ENCODE measurements at places on chromosomes 6 and 20.

DNA sequence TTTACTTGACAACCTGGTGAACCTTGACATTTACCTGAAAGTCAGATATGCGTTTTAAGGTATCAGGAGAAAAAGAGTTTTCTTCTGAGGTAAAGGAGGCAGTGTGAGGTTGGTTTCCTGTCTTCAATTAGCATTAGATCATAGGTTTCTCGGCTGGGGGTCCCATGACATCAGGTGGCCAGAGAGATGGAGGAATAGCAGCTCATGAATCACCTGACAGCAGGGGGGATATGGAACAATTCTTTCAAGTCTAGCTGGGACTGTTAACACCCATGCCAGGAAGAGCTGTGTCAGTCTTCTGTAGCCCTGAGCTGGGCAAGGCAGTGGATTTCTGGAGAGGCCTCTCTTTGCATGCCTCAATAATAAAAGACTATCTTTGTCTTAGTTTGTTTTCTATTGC lies 108.0 kb upstream of the TMEM170B start:
- no peak for DNase-seq

DNA sequence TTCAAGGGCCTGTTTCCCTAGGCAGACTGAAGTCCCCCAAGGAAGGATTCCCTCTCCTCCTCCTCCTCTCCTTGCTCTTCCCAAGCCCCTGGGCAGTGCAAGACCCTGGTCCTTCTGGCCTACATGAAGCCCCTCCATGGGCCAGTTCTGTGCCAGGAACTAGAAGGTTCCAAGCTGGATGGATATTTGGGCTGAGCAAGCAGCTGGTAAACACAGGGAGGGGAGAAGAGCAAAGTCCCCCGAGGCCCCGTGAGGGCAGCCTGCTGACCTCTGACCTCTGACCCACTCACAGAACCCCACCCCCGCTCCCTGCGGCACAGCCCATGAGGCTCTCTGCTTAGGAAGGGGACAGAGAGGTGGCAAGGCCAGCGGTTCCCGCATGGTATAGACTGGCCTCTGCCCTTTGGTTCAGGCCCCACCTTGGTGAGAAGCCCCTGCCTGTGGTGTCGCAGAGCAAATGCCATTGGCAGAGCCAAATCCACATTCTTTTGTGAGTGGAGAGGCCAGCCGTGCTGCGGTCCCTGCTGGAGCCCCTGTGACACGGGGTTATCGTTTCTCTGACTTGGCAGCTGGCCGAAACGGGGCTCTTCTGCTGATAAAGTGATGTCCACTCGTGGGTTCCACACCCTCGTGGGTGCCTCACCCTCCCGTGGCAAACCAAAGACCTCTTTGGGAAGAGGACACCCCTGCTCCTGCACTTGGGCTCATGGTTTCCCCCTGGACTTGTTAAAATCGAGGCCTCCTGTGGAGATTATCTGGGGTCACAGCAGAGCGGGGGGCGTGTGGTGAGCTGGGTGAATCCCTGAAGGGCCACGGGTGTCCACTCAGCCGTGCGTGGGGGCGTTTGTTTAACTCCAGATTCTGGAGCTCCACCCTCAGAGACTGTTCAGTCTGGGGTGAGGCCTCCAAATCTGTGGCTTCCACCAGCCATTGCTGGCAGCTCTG lies 2.1 kb upstream of the CHRNA4 start:
- DNase-seq: no peak

DNA sequence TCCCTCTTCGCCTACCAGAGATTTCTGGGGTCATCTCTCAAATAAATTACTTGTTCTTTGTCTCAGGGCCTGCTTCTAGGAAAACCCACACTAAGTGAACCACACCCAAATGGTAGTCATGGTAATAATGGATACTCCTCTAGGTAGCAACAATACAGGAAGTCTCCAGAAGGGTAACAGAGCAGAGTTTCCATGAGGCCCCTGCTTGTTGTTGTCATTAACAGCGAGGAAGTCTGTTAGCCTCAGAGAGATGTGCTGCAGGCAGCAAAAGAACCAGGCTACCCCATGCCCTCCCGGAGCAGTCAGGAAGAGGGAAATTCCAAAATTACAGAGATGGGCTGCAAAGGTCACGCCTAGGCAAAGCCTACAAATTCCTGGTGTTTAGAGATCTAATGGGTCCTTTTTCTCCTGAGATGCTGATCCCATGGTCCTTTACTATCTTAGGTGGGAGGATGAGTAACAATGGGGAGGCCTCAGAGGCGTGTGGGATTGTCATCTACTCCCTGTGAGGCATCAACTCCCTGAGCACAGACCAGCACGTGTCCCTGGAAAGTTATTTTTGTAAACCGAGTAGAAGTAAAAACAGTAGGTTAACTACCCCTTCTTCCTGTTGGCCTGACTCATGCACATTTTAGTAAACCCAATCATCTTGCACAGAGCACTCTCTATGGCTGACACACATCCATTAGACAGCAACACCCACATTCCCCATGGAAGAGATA lies 10.1 kb downstream of the ISM1 start:
- DNase-seq: no peak

- DNase-seq: no peak
Measured at GRCh38 chr6:146851837-146852236, 253.1 kb downstream of the ADGB start.

DNA sequence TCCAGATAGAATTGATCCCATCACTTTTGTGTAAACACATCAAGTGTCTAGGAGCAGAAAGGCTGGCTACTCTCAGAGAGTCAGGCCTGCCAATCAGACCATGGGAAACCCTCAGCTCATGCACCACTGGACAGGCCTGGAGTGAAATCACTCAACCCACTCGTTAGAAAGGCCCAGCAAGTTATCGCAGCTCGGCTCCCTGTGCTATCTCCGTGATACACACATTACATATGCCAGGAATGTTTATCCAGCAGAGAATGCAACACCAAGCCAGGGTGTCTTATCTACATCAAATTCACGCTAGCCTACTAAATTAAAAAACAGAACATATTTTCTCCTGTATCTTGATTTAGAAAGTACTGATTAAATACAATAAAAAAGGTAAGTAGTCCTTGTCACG lies 232.4 kb upstream of the FOXQ1 start:
- DNase-seq: no peak

DNA sequence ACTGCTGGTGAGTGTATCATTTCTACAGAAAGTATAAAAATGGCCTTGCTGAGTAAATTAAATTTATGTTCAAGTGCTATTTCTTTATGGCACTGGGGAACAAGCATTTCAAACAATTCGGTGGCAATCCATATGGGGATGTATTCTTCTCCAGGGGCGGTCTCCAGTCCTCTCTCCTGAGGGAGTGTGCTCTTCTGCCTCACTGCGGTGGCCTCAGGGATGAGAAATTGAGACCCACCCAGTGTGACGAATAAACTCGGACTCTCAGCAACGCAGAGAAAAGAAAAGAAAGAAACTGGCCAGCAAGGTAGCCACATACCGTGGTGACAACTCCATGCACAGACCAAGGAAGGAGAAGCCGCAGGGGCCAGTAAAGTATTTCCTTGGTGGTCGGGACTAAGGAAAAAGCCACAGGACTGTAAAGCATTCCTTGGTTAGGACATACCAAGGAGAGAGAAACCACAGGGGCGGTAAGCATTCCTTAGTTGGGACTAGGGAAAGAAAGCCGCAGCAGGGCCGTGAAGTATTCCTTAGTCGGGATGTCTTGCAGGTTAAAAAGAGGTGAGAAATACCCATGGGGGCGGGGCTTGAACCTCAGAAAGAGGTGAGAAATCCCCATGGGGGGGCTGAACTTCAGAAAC lies 13.6 kb upstream of the GOPC start:
- DNase-seq: no peak

DNA sequence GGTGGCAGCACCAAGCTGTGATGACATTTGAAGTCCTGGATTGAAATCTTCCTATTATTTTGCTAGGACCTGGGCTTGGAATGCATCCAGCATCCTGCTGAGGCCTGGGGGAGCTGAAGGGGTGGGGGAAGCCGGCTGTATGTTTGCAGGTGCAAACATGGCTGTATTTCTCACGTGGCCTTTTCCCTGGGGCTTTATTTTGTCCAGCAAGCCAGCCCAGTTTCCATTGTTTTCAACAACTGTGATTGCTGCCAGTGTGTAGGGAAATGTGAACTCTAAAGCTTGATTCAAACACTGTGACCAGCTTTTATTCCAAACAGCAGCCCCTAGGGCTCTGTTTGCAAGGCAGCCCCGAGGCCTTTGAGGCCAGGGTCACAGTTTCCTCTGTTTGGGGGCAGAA lies 683.0 kb downstream of the DHX35 start:
- no peak for DNase-seq

- DNase-seq: no peak
Measured at GRCh38 chr20:48736231-48736630, 91.6 kb downstream of the PREX1 start.

DNA sequence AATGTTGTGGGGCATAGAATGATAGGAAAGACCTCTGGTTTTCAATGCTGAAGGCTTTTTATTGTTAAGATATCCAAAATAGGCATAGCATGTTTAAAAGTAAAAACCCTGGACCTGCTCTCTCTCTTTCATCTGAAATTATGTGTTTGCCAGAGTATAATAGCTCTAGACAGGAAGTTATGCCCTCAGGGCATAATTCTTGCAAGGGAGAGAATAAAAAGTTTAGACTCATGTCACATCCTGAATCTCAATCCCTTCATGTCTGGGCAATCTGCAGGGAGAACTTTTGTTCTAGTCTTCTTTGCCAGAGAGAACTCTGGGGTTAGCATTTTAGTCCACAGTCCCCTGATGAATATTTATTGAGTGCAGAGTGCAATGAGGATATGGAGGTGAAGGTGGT lies 297.3 kb upstream of the FLRT3 start:
- no peak for DNase-seq

DNA sequence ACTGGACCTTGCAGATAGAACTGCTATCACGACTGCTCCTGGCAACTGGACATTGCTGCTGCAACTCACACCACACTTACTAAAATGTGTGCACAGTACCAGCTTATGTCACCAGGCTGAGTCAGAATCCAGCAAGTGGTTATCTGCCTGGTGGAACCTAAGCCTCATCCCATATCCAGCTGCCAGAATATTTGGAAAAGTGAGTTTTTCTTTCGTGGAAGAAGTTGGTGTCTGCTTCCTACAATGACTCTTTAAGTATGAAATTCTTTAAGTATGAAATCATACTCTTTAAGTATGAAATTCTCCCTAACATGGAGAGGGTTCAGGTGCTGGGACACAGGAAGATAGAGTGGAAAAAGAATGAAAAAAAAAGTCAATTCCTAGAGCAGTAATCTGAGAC lies 16.4 kb upstream of the POLR1H start:
- peak; percentile 59 for DNase-seq

GRCh38 chr20:21920211-21920610 lies 214.7 kb downstream of the PAX1 start:
- DNase-seq: no peak

DNA sequence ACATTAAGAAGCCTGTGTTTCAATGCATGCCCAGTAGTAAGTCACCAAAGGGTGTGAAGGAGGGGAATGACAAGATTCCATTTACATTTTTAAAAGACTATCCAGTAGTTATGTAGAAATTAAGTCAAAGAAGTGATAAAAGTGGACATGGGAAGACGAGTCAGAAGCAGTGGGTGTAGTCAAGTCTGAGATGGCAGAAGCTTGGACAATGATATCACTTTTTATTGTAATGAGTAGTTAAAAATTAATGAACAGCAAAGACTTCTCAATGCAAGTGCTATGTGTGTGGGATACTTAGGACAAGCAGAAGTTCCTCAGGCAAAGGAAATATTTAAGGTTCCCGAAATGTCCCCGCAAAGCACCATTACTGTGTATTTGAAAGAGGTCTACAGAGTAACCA lies 156.0 kb downstream of the DST start:
- DNase-seq: no peak

DNA sequence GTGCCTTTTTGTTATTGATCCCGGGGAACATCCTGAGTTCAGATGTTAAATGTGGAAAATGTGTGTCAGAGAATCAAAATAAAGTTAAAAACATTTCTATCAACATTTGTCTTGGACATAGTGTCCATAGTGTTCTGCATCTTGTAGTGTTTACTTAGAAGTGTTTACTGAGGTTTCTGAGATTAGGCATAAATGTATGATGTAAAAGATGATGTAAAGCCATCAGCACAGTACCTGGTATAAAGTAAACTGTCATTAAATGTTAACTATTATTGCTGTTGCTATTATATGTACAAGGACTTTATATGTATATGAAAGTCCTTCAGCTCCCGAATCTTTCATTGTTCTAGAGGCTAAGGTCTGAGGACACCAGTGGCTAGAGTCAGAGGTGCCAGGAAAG lies 28.2 kb upstream of the VEGFA start:
- DNase-seq: no peak

GRCh38 chr20:50520222-50520880 lies 10.2 kb downstream of the PTPN1 start:
- no peak for DNase-seq

DNA sequence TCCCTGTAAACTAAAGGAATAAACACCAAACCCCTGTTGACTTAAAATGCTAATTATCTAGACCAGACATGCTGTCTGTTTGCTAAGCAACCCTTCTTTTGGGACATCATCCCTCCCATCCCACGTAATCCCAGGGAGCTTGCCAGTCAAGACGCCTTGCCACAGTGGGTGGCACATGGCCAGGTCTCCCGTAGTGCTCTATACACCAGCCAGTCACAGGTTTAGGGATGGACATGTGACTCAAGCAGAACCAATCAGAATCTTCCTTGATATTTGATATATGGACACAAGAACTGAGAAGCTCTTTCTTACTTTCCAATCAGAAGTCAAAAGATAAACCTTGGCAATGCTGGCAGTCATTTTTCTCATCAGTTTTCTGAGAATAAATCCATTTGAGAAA lies 60.0 kb downstream of the CNKSR3 start:
- no peak for DNase-seq

GRCh38 chr20:54208548-54209176 lies 775 bp downstream of the PFDN4 start:
- DNase-seq: no peak

GRCh38 chr6:111994791-111995190 lies 59.1 kb upstream of the CCN6 start:
- DNase-seq: no peak

GRCh38 chr6:138397128-138398122 lies 6.6 kb upstream of the HEBP2 start:
- peak; percentile 45 for DNase-seq

DNA sequence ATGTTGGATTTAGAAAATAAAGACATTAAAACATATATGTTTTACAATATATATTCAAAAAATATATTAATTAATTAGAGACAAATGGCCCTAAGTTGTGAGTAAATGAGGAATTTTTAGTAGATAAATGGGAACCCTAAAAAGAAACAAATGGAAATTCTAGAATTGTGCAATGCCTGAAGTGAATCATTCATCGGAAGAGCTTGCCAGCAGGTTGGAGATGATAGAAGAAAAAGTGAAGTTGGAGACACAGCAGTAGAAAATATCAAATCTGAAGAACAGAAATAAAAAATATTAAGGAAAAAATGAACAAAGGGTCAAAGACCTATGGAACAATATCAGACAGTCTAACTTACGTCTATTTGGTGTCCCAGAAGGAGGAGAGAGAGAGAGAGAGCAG lies 109.4 kb upstream of the NEDD9 start:
- peak; percentile 59 for DNase-seq

GRCh38 chr6:3196770-3197169 lies 30.7 kb downstream of the TUBB2B start:
- no peak for DNase-seq

- no peak for DNase-seq
Measured at GRCh38 chr6:143323729-143324470, 126.6 kb downstream of the ADAT2 start.
